ENCODE measurements at places on chromosomes 6 and 20. TPM values are rescaled to one million over a fixed set of nuclear protein-coding genes. Genes with fewer than 3 reads are reported as not detected.

GRCh38 chr6:124535746-124536145 lies 426.5 kb upstream of the RNF217 start:
- no peak overlapping the region for H3K4me3 ChIP-seq
- H3K4me1 ChIP-seq: no peaks in the 10 kb centered on the region
- H3K27ac ChIP-seq: no peak overlapping the region
- H3K36me3 ChIP-seq: no peaks in the 10 kb centered on the region

GRCh38 chr6:33863723-33864440 lies 60.1 kb upstream of the MLN start:
- DNase-seq: no peak
- H3K27ac ChIP-seq: no peak overlapping the region
- H3K4me3 ChIP-seq: no peak overlapping the region
- no peaks in the 10 kb centered on the region for H3K36me3 ChIP-seq

Gene OR2B6
- not detected for total RNA-seq

Gene BHLHE23
- total RNA-seq: not detected

Gene SYCP2L
- total RNA-seq: 0.29 TPM

Measured in gastrocnemius medialis (tissue), 4 donors.